ENCODE measurements at places on chromosomes 6 and 20.
A peak's percentile ranks its signal among the peaks of the same experiment; 100 is the strongest.

GRCh38 chr6:159620947-159621346, 72.1 kb downstream of the SOD2 start:
- DNase-seq, result no peak

- no peak for DNase-seq
Observed at GRCh38 chr20:61629602-61630390, 377.7 kb downstream of the CDH4 start.

DNA sequence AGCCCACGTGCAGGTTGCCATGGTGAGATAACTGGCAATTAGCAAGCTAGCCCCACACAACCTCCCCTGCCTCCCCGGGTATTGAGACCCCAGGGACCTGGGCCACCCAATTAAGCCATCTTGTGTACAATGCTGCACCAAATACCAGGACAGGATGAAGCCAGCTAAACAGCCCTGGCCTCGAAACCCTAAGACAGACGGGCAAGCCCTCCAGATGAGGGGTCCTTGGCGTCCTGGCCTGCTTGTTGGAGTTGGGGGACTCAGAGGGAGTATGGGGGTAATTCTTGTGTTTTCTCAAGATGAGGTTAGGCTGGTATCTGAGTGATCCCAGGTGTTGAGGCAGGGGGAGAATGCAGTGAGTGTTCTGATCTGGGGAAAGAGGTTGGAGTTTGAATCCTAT, 8.8 kb upstream of the MAPRE1 start:
- no peak for DNase-seq

DNA sequence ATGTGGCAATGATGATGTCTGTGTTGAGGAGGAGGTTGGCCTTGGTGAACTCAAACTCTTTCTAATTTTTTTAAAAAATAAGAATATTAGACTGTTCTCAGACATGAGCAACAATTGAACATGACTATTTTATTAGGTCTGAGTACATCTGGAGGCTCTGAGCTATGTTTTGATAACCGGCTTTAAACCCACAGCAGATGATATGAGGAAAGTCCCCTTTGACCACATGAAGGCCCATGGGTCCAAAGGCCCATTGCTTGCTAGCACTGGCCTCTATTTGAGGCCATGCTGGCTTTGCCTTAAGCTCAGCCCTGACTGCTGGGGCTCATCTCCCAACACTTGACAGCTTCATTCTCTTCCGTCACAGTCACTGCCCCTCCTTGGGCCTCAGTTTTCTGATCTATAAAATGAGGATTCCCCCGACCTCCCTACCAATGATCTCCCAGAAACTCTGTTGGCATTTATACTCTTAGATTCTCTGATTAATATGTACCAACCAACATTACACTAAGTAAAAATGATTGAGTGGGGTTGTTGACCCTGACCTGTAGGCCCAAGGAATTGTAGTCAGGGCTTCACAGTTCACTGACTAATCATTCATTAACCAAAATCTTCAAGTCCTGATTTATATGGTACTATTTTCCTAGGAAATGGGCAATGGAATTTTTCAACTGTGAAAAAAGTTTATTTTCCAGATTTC, 23.9 kb upstream of the TINAG start:
- no peak for DNase-seq

- no peak for DNase-seq
Observed at GRCh38 chr6:111338843-111339242, 144.2 kb downstream of the REV3L start.

DNA sequence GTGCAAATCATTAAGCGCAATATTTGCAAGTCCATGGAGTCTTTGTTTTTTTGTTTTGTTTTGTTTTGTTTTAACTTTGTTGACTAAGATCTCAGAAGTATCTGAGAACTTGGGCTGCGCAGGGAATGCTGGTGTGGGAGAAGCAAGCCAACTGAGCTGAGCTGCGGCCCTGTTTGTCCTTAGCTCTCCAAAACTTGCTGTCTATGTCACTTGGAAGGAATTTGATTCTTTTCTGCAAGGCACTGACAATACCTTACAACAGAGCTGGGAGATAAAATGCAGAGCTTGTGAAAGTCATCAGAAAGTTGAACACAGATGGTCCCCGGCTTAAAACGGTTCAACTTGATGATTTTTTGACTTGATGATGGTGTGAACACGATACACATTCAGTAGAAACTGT, 5.4 kb downstream of the SLC22A23 start:
- DNase-seq, result no peak

GRCh38 chr20:48656661-48657211, 171.1 kb downstream of the PREX1 start:
- DNase-seq, result no peak

DNA sequence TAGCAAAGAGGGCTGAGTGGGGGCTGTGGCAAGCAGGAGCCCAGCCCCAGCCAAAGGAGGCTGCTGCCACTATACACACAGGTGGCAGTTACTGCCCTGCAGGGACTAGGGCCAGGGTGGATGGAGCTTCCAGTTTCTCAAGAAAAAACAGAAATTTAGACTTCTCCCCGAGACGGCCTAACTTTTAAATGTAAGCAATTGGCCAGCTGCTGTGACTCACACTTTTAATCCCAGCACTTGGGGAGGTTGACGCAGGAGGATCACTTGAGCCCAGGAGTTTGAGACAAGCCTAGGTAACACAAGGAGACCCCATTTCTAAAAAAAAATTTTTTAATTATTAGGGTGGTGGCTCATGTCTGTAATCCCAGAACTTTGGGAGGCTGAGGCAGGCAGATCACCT, 98.2 kb upstream of the NFATC2 start:
- no peak for DNase-seq

DNA sequence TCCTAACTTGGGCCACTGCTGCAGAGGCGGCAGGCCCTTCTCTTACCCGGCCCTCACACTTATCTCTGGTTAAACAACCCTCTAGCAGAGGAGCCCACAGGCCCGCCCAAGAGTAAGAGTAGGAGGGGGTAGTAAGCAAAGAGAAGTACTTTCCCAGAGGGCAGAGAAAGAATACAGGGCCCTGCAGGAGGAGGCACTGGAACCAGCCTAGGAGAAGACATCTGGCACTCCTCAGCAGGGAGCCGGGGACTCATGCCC, 10.1 kb downstream of the MTCH1 start:
- DNase-seq, result no peak

GRCh38 chr20:47448429-47448828, 53.3 kb upstream of the NCOA3 start:
- no peak for DNase-seq

DNA sequence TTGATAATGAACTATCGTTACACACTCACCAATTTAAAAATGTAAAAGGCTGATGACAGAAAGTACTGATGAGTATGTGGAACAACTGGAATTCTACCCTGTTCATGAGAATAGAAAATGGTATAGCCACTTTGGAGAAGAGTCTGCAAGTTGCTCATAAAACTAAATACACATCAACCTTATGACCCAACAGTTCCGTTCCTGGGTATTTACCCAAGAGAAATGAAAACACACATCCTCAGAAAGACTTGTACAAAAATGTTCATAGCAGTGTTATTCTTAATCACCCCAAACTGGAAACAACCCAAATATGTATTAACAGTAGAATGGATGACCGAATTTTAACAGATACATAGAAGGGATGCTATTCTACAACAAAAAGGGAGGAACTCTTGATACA, 145.7 kb upstream of the LRFN2 start:
- DNase-seq, result no peak

DNA sequence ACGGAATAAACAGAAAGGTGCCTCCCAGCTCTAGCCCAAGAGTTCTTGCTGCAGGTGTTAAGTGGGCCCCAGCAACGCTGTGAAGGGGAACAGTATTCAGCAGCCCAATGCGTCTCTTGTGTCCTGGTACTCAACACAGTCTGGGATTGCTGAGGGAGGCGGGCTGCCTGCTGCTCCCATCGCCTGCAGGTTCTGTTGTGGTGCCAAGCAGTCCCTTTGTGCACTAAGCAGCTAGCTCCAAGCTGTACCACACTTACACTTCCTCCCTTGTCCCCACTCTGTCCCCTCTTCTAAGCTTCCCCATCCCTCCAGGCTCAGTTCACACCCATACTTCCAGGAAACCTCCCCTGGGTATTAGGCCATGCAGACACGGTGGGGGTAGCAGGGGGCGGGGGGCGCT, 92.7 kb downstream of the AGPAT4 start:
- no peak for DNase-seq

- DNase-seq, result peak; percentile 17
Observed at GRCh38 chr6:87139236-87139635, 16.1 kb upstream of the ZNF292 start.

- DNase-seq, result no peak
Observed at GRCh38 chr6:112457886-112458285, 110.8 kb downstream of the RFPL4B start.

- DNase-seq, result no peak
Observed at GRCh38 chr6:6379573-6379972, 59.1 kb upstream of the F13A1 start.

GRCh38 chr6:48429021-48429420, 318.0 kb upstream of the PTCHD4 start:
- DNase-seq, result no peak

GRCh38 chr20:53390770-53391169, 202.9 kb downstream of the ZNF217 start:
- DNase-seq, result no peak

- no peak for DNase-seq
Observed at GRCh38 chr6:170371080-170371479, 64.5 kb downstream of the FAM120B start.

DNA sequence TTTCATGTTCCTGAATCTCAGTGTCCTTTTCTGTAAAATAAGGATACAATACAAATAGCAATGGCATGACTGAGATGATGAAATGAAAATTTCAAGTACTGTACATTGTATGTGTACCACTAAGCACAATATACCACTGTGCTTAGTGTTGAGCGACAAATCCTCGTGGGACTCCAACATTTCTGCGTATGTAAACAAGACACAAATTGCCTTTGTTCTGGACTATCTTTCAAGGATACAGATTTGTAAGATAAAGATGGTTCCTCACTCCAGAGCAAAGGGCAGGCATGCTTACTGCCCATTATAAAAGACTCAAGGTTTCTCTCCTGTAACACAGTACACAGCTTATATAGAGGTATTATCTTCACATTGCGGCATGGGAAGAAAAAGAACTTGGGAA, 6.0 kb downstream of the RARS2 start:
- DNase-seq, result no peak

- DNase-seq, result no peak
Observed at GRCh38 chr6:116078945-116079344, 18.3 kb upstream of the FRK start.

DNA sequence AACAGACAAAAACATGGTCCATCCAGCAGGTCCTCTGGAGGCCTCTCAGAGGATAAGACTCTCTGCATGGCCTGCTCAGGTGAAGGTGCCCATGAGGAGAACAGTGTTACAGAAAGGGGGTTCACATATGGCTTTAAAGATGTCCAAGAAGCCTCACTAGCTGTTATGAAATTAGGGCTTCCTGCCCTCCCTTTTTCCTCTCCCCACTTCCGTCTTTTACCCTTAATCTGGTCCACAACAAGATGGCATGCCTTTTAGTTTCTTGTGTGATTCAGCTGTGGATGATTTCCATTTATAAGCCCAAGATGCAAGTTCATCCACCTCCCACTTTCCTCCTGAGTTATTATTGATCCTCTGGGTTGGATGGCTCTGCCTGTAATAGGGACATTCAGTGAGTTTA, 14.0 kb downstream of the GCNT2 start:
- no peak for DNase-seq

DNA sequence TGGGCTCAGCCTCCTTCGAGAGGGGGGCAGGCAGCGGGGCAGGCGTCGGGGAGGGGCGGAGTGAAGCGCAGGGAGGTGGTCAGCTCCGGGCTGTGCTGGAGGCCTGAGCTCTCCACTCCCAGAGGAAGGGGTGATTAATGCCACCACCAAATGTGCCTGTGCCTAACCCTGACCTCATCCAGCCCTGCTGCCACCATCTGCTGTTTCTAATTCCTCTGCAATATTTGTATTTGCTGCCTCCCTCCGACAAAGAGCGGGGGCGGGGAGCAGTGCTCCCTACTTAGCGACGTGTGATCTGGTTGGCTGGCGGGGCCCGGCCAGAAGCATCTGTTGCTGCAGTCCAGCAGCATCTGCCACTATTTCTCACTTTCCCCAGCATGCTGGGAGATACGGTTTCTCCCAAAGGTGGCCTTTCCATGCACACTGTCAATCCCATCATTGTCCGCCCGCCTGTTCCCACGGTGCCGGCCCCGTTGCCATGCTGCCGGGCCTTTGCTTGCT, 47.0 kb downstream of the DLL1 start:
- DNase-seq, result no peak

DNA sequence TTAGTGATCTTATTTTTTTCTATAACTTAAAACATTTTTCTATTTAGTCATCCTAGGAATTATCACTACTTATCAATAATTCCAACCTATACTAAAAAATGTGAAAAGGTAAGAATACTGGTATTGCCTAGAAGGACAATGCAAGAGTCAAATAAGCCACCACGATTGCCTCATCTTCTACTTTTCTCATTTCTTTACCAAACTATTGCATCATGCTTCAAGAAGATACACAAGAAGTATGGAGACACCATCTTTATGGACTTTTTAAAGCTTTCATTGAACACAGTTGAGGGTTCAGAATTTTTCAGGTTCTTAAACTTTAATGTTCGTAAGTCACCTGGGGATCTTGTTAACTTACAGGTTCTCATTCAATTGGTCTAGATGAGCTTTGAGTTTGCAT, 25.9 kb downstream of the ELOVL2 start:
- no peak for DNase-seq

DNA sequence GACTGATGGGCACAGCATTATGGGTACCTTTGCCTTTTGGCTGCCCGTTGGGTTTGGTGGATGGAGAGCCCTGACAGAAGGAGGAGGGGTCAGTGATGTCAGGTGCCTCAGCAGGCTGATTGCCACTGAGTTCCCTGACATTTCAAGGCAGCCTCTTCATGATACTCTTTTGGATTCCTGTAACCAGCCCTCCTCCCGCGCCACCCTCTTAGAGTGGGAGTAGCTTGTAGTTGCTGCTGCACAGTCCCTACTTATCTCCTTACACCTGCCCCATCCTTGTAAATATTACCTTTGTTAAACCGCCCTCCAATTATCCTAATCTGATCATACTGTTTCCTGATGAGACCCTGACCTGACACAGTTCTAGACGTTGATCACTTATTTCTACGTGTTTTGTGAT, 140.0 kb downstream of the CFAP61 start:
- DNase-seq, result no peak

GRCh38 chr6:85551264-85551663, 42.4 kb downstream of the SNX14 start:
- no peak for DNase-seq

- DNase-seq, result no peak
Observed at GRCh38 chr6:116881236-116881635, 4.2 kb downstream of the RFX6 start.

GRCh38 chr6:15090145-15090579, 155.7 kb upstream of the JARID2 start:
- no peak for DNase-seq

GRCh38 chr6:46507426-46507825, 16.2 kb upstream of the RCAN2 start:
- no peak for DNase-seq
